ENCODE measurements at places on chromosomes 2 and 18.
A peak's percentile ranks its signal among the peaks of the same experiment; 100 is the strongest.

GRCh38 chr18:27599202-27599829 is 414.2 kb upstream of the CHST9 start:
- peak; percentile 64 for DNase-seq

GRCh38 chr2:46787364-46787763 is 128.2 kb downstream of the MCFD2 start:
- DNase-seq, result no peak

- no peak for DNase-seq
Measured at GRCh38 chr18:39749154-39749553, 2183.6 kb upstream of the CELF4 start.

- no peak for DNase-seq
Measured at GRCh38 chr2:231294571-231295362, 96.3 kb downstream of the ARMC9 start.

- DNase-seq, result peak; percentile 68
Measured at GRCh38 chr18:32373995-32374394, 96.7 kb downstream of the GAREM1 start.

DNA sequence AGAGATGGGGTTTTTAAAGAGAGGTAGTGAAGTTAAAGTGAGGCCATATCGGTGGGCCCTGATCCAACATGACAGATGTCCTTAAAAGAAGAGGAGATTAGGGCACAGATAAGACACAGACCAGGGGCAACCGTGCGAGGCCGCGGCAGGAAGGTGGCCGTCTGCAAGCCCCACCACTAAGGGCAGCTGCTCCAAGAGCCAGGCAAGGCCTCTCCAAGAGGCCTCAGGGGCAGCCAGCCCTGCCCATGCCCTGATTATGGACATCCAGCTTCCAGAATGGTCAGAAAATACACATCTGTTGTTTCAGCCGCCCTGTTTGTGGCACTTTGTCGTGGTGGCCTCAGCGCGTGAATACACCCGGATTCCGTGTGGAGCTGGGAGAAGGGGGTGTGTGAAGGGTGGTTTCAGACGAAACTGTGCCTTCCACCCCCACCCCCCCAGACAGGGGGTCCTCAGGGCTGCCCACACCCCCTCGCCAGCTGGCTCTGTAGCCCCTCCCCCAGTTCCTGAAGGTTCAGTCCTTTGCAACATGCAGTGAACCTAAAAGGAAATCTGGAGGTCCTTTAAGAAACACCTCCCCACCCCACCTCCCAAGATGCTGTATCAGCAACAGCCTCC is 74.1 kb upstream of the SMAD7 start:
- no peak for DNase-seq

GRCh38 chr2:71640489-71640888 is 187.1 kb downstream of the DYSF start:
- DNase-seq, result no peak

DNA sequence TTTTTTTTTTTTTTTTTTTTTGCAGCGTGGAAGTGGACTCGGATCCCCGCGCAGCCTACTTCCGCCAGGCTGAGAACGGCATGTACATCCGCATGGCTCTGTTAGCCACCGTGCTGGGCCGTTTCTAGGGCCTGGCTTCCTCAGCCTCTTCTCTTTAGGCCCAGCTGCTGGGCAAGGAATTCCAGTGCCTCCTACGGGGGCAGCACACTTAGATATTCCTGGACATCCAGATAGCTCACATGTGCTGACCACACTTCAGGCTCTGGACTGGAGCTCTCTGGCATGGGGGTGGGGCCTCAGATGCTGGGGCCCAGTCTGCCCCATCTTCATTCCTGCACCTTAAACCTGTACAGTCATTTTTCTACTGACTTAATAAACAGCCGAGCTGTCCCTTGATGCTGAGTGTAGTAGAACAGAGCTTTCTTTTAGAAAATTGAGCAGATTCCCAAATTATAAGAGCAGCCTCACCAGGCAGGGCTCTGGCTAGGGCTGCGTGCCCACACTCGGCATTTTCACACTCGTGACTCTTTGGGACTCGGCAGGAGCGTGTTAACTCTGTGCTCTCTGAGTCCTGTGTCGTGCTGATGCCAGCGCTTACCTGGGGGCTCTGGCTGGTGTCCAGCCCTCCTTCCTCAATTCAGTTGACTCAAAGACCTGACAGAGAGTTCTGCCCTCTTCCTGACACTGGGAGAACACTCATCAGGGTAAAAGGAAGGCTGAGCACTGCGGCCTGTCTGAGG is 19.3 kb downstream of the SLC30A3 start:
- no peak for DNase-seq

DNA sequence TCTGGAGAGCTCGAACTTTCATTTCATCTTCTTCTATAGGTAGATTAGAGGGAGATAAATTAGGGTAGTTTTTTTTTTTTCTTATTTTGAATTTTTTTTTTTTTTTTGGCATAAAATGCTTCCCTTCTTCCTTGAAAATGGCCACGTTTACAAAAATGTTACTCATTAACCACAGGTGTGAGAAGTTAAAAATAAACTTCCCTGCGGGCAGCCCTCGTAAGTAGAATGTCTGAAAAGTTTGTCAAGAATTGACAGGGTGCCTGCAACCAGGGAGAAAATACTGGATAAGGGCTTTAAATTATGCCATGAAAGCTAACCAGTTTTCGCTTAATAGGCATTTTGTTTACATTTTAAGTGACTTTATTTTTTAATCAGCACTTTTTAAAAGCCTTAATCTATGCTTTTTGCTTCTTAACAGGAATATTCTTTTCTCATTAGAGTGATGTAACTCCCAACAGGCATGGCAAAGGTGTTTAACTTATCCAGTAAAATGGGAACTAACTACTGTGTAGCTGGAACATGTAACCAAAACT is 4.2 kb upstream of the FN1 start:
- no peak for DNase-seq

Data from fibroblast of mammary gland (primary cell).